ENCODE measurements at places on chromosomes 13 and 19.

DNA sequence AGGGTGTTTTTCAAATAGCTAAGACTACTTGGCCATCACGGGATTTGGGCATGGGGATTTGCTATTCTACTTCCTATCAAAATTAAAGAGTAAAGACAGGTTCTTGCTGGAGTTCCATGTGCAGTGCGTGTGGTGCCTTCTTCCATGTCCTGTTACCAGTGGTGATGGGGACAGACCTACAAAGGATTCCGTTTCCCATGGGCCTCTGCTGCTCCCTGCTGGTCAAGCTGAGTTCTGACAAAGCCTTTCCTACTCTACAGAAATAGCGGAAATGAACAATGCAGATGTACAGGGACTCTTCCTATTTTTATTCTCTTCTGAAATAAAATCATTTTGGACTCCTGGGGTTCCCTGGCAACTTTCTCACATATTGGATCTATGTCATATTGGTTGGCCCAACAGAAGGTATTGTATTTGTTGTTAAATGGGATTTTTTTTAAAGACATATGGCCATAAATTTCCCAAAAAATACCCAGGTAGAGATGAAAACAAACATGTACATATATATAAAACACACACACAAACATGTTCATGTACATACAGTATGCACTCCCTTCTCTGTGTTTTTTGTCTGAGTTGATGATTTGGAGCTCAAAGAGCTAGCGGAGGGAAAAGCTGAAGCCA lies 90.5 kb upstream of the SLC15A1 start:
- DNase-seq: peak; percentile 58

DNA sequence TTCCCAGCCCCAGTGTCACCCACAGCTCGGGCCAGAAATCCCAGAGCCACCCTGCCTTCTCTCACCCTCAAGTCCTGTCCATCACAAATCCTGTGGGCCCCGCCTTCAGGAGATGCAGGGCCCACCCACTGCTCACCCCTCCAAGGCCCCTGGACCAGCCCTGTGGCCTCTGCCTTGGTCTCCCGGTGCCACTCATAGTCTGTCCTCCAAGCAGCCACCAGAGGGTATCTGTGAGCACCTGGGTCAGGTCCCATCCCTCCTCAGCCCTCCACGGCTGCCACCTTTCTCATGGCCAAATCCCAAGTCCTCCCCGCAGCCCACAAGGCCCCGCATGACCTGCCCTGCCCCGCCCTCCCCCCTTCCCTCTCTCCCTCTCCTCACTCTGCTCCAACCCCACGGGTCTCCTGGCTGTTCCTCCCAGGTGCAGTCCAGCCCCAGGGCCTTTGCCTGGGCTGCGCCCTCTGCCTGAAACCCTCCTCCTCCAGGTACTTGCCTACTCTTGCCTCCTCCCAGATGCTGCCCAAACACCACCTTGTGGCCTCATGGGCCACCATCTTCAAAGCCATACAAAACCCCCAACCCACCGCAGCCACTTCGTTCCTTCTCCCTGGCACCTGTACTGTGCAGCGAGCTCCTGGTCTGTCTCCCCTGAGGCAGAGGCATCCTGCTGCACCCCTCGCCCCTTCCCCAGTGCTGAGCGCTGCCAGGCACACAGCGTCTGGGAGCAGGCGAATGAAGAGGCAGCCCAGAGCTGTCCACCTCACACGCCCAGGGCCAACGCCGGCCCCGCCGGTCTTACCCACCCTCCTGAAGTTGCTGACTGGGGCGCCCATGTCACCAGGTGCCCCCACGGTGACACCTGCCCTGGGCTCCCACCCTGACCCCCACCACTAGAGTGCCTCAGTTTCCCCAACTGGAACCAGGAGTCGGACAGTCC lies 13.2 kb upstream of the UQCR11 start:
- DNase-seq: peak; percentile 36

GRCh38 chr13:102838273-102838672 lies 7.6 kb upstream of the ERCC5 start:
- no peak for DNase-seq

- peak; percentile 4 for DNase-seq
These were observed 493 bp upstream of the LHFPL6 start for GRCh38 chr13:39603424-39603947.

DNA sequence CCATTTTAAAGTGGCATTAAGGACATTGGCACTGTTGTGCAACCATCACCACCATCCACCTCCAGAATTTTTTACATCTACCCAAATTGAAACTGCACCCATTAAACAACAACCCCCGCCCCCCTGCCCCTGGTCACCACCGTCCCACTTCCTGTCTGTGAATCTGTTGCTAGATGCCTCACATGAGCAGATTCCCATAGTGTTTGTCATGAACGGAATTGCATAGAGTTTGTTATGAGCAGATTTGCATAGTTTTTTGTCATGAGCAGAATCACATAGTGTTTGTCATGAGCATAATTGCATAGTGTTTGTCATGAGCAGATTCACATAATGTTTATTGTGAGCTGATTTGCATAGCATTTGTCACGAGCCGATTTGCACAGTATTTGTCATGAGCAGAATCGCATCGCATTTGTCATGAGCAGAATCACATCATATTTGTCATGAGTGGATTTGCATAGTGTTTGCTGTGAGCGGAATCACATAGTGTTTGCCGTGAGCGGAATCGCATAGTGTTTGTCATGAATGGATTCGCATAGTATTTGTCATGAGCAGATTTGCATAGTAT lies 54.0 kb upstream of the GTF3A start:
- no peak for DNase-seq

DNA sequence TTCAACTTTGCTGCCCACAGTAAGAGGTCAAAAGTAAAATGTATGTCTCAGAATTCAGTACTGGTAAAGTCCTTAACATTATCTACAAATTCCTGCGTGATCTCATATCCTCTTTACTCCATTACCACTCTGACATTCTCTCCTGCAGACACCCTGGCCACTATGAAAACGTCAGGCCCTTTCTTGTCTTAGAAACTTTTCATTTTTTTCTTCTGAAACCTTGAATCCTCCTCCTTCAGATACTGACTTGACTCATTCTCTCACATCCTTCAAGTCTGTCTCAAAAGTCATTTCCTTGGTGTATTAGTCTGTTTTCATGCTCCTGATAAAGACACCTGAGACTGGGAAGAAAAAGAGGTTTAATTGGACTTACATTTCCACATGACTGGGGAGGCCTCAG lies 262.3 kb downstream of the POU4F1 start:
- no peak for DNase-seq

DNA sequence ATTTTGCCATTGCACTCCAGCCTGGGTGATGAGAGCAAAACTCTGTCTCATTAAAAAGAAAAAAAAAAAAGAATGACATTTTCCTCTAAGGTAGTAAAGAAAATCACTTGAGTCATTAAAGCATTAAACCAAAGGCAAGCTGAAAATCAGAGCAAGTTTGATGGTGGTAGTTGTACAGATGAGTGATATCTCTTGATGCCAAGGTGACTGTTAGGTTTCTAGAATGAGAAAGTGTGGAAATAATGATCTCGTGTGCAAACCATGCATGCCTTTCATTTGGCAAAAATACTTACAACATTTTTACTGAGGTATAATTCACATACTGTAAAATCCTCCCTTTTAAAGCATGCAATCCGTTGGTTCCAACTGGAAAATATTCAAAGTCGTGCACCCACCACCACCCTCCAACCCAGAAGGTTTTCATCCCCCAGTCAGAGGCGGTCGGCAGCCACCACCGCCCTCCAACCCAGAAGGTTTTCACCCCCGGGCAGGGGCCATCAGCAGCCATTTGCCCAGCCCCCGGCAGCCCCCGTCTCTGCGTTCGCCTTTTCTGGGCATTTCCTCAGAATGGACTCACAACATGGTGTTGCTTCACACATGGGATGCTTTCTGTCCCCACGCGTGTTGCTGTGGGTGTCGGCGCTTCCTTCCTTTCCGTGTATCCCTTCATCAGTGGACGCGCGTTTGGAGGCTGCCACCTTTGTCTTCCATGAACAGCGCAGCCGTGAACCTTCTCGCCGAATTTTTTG lies 90.2 kb downstream of the ATP11A start:
- no peak for DNase-seq

DNA sequence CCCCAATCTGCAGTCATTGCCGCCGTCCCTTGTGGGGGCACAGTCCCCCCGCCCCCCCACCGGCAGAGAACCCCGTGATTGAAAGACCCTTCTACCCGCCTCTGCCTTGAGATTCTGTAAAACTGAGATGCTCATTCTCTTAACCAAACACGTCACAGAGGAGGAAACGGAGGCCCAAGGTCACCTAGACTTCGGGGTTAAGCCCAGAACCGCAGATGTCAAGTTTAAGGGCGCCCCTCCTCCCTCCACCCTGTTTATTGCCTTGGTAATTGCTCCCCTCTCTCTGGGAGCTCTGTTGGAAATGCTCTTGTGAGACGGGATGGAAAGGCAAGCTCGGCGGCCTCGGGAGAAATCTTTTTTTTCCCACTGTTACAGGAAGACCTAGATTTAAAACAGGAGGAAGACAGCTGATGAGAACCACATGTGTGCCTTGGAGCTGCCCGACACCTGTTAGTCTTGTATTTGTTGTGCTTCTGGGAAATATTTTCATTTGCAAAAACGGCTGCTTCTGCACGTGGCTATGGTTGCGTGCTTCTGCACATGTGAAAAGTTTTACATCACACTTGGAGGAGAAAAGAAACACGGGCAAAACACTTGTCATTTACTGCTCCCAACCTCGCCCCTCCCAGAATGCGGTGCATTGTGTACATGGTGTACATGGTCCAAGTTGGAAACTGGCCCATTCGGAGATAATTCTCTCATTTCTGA lies 1.1 kb upstream of the MED26 start:
- DNase-seq: no peak

- no peak for DNase-seq
These were observed 27.4 kb downstream of the STARD13 start for GRCh38 chr13:33257841-33258807.

- no peak for DNase-seq
These were observed 83.4 kb downstream of the GPC6 start for GRCh38 chr13:93309886-93310523.

GRCh38 chr13:49932066-49932465 lies 4.1 kb downstream of the SPRYD7 start:
- no peak for DNase-seq

DNA sequence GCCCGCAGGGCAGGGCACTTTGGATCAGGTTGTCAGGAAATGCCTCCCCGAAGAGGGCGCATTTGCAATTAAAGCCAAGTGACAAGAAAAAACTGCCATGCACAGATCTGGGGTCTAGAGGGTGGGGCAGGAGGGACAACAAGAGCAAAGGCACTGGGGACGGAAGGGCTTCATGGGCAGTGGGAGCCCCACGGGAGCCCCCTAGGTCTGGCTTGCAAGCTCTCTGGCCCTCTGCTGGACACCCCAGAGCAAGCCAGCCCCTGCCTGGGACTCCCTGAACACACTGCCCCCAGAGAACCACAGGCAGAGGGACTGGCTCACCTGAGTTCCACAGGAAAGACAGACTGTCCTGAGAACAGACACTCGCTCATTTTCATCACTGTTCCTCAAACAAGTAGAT lies 30.2 kb upstream of the C19orf12 start:
- no peak for DNase-seq

GRCh38 chr13:19967621-19968020 lies 9.1 kb downstream of the ZMYM2 start:
- no peak for DNase-seq

DNA sequence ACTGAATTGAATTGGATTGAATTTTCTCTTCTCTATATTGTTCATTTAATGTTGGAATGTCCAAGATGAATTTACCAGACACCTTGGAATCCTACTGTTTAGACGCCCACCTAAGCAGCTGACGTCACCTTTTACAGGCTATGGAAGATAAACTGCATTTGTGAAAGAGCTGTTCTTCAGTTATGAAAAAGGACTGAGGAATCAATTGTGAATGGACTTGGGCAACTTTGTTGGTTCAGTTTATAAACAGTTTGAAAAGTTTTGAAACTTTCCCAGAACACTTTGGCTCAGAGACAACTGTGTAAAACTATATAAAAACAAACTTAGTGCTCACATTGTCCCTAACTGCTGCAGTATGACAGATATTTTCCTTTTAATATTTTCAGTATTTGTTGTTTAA lies 590.8 kb upstream of the SPRY2 start:
- DNase-seq: no peak

All from CD4-positive, alpha-beta T cell treated with Interleukin-17A for 1 hour (primary cell).